ENCODE measurements at places on chromosomes 16 and 17. TPM values are rescaled to one million over a fixed set of nuclear protein-coding genes. Genes with fewer than 3 reads are reported as not detected.

DNA sequence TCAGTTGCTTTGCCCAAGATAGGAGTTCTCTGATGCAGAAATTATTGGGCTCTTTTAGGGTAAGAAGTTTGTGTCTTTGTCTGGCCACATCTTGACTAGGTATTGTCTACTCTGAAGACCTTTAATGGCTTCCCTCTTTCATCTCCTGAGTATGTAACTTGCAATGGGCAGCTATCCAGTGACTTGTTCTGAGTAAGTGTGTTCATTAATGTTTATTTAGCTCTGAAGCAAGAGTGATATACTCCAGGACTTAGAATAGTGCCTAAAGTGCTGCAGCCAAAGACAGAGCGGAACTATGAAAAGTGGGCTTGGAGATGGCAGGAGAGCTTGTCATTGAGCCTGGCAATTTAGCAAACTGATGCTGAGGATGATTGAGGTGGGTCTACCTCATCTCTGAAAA lies 8.8 kb upstream of the TANGO6 start:
- DNase-seq = no peak

- peak; percentile 97 for DNase-seq
These were observed 7.3 kb downstream of the CACNA1H start for GRCh38 chr16:1159973-1160772.

- no peak for DNase-seq
These were observed 24.6 kb downstream of the CACNG1 start for GRCh38 chr17:67068999-67069398.

DNA sequence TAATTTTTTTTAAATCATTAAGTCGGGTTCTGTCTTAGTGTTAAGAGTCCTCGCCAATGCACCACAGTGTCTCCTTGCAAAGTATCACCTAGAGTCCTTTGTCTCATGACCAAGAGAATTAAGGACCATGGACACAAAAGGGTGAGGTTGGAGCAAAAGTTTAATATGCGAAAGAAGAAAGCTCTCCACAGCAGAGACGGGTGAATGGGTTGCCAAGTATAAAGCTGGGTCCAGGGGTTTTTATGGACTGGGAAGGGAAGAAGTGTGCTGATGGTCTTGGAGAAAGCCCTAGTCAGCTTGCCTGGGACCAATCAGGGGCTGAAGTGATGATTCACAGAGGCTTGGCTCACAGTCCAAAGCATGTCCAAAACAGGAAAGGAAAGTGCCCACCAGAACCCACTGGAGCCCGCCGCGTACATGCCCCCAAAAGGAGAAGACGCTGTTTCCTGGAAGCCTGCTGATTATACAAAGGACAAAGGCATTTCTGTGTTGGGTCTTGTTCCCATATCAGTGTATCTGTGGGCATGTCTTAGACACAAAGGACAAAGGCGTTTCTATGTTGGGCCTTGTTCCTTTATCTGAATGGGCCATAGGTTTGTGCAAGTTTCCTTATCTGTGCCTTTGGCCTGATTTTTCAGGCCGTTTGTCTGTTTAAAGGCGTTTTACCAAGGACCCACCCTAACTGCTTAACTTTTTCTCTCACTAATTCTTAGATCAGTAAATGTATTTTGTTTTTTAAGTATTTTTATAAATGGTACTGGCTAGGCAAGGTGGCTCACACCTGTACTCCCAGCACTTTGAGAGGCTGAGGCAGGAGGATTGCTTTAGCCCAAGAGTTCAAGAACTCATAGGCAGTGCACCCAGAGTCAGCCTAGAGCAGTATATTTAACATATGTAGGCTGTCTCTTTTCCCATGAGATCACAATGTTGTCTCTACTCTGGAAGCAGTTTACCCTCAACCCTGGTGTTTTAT lies 28.7 kb upstream of the ATF7IP2 start:
- DNase-seq = no peak

DNA sequence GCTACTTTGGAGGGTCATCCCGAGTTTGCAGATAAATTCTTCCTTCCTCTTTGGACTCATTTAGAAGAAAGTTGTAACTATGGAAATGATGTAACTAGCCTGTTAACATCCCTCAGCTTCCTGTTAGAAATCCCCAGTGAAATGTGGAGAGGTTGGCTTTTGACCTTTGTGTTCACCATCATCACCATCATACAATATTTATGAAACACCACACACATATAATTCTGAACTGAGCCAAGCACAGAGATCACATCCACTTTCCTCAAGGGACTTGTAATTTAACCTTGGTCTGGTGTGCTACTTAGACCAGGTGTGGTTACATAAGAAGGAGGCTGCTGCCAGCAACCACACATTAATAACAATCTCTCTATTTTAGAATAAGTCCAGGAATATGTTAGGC lies 2.5 kb downstream of the CAPNS2 start:
- no peak for DNase-seq

GRCh38 chr17:42720996-42721583 lies 23.8 kb downstream of the EZH1 start:
- peak; percentile 60 for DNase-seq

TNFRSF13B gene
- not detected for total RNA-seq

ATF7IP2 gene
- 14.6 TPM for total RNA-seq

ANKRD13B gene
- total RNA-seq = 28.6 TPM
